ENCODE measurements at places on chromosomes 7 and 10.
A peak's percentile ranks its signal among the peaks of the same experiment; 100 is the strongest.

DNA sequence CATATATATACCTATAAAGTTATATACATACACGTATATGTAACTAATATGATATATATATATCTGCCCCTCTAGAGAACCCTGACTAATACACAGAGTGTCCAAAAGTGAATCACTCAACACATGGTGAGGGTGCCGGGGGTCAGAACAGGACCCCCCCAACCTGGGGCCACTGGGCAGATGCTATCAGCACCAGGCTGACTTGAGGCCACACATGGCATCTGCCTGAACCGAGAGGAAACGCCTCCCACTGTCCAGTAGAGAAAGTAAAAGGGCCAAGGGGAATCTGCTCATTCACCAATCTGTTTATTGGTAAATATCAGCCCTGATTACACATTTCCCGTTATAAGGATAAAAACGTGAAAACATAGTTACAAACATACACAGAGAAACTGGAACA is 218.3 kb downstream of the PTPRN2 start:
- no peak for DNase-seq

DNA sequence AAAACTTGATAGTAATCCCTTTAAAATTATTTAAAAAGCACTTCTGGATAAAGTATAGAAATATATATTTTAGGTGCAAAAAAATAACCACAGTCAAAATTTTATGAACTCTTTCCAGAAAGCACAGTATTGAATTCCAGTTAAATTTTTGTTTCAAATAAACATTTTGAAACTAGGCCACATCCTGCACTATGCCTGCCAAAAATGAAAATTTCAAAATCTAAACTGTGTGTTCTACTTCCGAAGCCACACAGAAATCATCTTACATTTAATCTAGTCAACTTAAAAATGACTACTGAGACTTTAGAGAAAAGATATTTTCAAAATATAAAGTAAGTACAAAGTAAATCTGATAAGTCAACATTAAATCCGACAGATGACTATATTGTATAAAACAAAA is 50.0 kb downstream of the MAGI2 start:
- DNase-seq = no peak

DNA sequence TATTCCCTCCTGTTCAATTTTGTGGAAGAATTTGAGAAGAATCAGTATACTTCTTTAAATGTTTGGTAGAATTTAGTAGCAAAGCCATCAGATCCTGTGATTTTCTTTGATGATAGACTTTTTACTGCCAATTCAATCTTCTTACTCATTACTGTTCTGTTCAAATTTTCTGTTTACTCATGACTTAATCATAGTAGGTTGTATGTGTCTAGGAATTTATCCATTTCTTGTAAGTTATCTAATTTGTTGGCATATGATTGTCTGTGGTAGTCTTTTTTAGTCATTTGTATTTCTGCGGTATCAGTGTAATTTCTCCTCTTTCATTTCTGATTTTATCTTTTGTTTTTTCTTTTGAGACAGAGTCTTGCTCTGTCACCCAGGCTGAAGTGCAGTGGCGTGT is 87.4 kb downstream of the CCDC3 start:
- no peak for DNase-seq

- no peak for DNase-seq
These were observed 414.2 kb upstream of the SEMA3C start for GRCh38 chr7:81333004-81333403.

DNA sequence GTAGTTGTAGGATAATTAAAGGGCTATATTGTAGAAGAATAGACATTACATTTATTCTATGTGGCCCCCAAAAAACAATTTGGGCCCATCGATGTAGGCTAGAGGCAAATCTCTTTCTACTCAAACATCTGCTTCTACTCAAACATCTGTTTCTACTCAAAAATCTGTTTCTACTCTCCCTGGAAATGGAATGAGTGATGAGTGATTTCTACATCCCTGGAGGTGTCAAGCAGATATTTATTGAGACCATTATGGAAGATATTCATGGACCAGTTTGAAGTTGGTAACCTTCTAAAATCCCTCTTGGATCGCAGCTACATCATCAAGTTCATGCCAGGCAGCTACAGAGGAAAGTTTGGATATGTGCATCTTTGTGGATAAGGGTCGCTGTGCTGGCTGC is 5.1 kb upstream of the PLPP4 start:
- DNase-seq = no peak

- no peak for DNase-seq
These were observed 38.8 kb downstream of the PIK3AP1 start for GRCh38 chr10:96681524-96681923.

GRCh38 chr7:102080019-102080433 is 206.6 kb upstream of the SH2B2 start:
- peak; percentile 20 for DNase-seq

DNA sequence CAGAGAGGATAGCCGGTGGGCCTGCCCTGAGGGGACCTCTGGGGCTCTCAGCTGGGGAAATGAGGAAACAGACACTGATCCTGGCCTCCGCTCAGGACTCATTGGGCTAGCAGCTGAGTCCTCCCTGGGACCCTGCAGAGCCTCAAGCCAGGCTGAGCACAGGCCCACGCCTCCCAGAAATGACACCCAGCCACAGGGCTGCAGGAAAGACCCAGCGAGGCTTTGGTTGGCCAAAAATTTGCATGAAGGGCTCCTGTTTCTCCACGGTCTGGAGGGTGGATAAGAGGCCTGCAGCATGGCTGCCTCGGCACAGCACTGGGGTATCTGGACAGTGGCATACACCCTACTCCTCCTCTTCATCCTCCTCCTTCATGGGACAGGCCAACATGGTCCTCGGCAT is 60.4 kb downstream of the ZNF33B start:
- no peak for DNase-seq

- DNase-seq = no peak
These were observed 137.4 kb downstream of the GLI3 start for GRCh38 chr7:42099470-42100155.

DNA sequence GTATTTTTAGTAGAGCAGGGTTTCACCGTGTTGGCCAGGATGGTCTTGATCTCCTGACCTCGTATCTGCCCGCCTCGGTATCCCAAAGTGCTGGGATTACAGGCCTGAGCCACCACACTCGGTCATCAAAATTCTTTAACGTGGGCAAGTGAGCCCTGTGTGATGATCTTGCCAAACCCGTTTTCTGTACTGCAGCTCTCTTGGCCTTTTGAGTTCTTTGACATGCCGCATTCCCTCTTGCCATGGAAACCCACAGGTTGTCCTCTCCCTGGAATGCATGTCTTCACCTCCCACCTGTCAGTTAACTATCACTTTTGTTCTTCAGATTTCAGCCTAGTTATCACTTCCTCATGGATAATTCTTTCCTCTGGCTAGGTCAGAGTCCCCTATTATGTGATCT is 5.0 kb downstream of the NUP205 start:
- no peak for DNase-seq

GRCh38 chr10:98567391-98568133 is 120.8 kb upstream of the HPS1 start:
- no peak for DNase-seq

DNA sequence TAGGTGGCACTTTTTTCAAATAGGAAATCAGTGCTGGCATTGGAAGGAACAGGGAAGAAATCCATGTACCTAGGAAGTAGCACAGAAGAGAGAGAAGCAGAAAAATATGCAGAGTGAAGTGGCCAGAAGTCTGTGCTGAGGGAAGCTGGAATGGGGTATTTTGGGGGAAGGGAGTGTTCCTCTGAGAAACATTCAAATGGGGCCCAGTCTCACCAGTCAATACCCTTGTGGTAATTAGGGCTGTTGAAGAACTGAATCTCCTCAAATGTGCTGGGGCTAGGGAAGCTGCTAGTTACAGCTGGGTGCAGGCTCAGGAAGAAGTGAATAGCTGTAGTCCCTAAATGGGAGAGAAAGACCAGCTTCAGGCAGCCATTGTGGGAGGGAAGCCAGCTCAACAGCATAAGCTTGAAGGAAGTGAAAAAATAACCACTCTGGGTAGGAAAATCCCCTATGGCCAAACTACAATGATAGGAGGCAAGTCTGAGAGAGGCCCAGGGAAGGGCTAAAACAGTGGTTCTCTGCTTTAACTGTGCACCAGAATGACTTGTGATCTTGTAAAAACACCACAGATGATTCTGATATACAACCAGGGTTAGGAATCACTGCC is 7.6 kb downstream of the NDST2 start:
- no peak for DNase-seq

DNA sequence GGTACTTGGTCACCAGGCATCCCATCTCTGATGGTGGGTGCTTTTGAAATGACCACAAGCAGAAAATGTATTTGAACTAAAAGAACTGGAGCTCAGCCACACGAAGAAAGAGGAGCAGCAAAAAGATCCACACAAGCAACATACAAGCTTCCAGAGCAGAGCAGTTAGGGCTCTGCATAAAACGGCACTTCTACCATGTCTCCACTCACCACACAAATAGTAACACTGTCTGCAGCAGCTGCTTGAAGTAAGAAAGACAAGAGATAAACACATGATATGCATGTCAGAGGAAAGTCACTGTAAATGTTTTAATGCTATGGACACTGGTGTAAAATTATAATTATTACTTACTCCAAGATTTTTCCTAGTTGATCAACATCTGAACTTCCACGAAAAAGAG is 32.5 kb upstream of the FAM133B start:
- DNase-seq = no peak

- no peak for DNase-seq
These were observed 31.8 kb downstream of the CCM2 start for GRCh38 chr7:45031829-45032228.

- no peak for DNase-seq
These were observed 189.5 kb upstream of the CDC14C start for GRCh38 chr7:48734695-48735406.

GRCh38 chr7:134514663-134515062 is 12.7 kb upstream of the AKR1B10 start:
- peak; percentile 82 for DNase-seq

DNA sequence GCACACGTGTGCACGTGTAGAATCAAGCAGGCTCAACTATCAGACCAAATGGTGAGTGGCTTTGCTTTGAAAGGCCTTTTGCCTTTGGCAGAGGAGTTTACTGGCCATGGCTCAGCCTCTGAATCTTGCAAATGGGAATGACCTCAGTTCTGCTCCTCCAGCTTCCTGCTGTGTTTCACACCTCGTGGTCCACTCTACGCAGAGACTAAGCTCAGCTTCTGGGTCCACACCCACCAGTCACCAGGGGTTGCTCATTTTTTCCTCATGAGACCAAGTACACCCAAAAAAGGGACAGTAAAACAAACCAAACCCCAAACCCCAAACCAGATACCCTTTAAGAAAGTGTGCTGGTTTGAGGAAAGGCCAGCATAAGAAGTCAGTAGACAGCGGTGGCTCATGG is 236.4 kb downstream of the DNAJB6 start:
- no peak for DNase-seq

GRCh38 chr10:36280321-36280741 is 638.2 kb upstream of the FZD8 start:
- DNase-seq = no peak

DNA sequence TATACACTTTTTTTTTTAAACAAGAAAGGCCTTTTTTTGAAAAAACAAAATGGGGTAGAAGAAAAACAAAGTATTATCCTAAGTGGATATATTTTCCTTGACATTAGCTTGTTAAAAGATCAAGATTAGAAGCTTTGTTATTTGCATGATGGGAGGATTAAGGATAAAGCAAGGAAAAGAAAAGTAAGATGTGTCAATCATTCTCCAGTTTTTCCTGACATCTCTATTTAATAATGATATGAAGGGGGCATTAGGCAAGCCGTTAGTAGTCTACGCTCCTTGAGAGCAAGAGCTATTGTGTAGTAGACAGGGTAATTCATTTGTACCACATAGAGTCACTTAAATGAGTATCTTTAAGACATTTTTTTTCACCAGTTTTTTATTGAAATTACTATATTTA is 137.6 kb downstream of the RNF133 start:
- no peak for DNase-seq

GRCh38 chr7:134941185-134941900 is 45.0 kb upstream of the AGBL3 start:
- DNase-seq = no peak

GRCh38 chr10:30993155-30993554 is 38.5 kb downstream of the ZNF438 start:
- DNase-seq = no peak

Data from K562 (cell line).